ENCODE measurements at places on chromosomes 1 and 21.

GRCh38 chr1:10714337-10715114 lies 81.9 kb downstream of the CASZ1 start:
- DNase-seq = no peak

GRCh38 chr1:28792644-28793121 lies 19.3 kb upstream of the OPRD1 start:
- DNase-seq = no peak

- DNase-seq = no peak
Measured at GRCh38 chr1:47231301-47232186, 481 bp downstream of the TAL1 start.

GRCh38 chr1:233006108-233006507 lies 55.7 kb downstream of the NTPCR start:
- DNase-seq = no peak

DNA sequence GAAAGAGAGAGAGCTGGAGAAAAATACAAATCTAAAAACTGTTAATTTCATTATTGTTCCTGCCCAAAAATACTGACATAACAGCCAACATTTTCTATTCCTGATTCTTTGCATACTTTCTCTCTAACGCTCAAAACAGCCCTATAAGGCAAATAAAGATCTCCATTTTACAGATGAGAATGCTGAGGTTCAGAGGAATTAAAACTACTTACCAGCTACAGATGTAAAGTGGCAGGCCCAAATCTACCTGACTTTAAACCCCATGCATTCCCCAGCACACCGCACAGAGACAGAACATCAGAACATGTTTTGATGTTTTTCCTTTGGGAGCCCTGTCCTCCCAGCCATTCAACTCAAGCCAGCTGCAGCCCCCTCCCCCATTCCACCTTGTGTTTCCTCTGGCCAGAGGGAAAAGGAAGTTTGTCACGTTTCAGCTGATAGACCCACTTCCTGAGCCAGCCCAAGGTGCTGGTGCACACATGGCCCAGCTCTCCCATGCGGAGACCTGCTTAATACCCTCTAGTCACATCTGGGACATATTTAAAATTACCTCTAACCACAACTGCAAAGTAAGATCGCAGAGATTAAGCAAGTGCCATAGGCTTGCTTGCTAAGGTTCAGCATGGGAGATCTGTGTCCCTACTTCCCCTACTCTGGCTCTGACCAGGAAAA lies 133.1 kb upstream of the NFIA start:
- no peak for DNase-seq

GRCh38 chr1:118247593-118247992 lies 62.6 kb upstream of the SPAG17 start:
- DNase-seq = no peak

DNA sequence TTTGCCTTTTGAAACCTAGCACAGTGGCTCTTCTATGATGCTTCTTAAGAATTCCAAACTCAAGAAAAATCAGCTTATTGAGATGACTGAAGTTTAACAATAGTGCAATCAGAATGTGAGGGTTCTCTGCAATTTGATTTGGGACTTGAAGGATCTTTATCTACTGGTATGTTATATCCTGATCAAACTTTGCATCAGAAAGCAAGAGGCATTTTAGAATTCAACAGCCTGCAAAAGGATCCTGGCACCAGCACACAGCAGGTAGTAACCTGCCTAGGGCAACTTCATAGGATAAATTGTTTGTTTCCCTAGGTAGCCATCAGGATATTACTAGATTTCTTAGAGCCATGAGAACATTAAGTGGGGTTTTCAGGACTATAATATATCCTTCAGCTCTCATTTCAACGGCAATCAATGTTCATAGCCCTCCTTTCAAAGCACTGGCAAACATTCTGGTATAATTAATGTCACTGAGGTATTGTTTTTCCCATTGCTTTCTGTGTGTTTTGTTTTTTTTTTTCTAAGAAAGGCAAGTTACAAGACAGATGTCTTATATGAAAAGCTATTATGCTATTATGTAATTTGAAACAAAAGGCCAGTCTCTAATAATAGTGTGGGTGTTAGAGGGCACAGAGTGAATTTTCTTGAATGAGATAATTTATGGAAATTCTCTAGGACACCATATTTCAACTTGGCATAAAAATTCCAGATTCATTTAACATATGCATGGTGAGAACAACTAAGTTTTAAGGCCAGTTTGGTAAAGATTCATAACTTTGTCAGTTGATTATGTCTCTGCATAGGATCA lies 34.5 kb downstream of the NTNG1 start:
- DNase-seq = no peak

- DNase-seq = no peak
Measured at GRCh38 chr1:36096500-36097432, 8.1 kb downstream of the ADPRS start.

DNA sequence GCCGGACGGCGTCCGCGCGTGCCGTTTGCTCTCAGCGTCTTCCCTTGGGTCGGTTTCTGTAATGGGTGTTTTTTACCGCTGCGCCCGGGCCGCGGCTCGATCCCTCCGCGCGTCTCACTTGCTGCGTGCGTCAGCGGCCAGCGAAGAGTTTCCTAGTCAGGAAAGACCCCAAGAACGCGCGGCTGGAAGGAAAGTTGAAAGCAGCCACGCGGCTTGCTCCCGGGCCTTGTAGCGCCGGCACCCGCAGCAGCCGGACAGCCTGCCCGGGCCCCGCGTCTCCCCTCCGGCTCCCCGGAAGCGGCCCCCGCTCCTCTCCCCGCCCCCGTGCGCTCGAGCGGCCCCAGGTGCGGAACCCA lies 159.8 kb downstream of the RUNX1 start:
- no peak for DNase-seq

DNA sequence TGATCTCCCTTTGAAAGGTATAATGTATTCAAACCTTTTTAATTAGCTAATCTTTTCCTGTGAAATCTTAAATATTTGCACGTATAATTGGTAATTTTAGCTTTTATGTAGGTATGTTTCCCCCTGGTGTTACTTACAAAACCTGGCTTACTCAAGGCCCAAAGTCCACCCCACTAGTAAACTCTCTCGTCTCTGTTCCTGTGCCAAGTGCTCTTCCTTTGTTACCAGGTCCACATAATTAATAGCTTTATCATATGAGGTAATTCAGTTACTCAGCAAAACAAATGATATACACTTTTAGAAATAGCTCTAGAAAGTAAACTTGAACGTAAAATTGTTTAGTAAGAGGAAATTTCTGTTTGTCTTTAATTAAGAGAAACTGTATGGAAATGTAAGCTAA lies 36.7 kb downstream of the NFIA start:
- no peak for DNase-seq

GRCh38 chr1:8584316-8584715 lies 233.1 kb downstream of the RERE start:
- DNase-seq = no peak

GRCh38 chr21:37226041-37226920 lies 40.9 kb downstream of the VPS26C start:
- no peak for DNase-seq

GRCh38 chr1:83546874-83547273 lies 452.1 kb downstream of the TTLL7 start:
- no peak for DNase-seq

- no peak for DNase-seq
Measured at GRCh38 chr1:203673550-203674411, 47.1 kb downstream of the ATP2B4 start.

- no peak for DNase-seq
Measured at GRCh38 chr1:179144626-179145025, 62.8 kb downstream of the TOR3A start.

- DNase-seq = peak; percentile 67
Measured at GRCh38 chr1:11147197-11147770, 41.9 kb upstream of the ANGPTL7 start.

DNA sequence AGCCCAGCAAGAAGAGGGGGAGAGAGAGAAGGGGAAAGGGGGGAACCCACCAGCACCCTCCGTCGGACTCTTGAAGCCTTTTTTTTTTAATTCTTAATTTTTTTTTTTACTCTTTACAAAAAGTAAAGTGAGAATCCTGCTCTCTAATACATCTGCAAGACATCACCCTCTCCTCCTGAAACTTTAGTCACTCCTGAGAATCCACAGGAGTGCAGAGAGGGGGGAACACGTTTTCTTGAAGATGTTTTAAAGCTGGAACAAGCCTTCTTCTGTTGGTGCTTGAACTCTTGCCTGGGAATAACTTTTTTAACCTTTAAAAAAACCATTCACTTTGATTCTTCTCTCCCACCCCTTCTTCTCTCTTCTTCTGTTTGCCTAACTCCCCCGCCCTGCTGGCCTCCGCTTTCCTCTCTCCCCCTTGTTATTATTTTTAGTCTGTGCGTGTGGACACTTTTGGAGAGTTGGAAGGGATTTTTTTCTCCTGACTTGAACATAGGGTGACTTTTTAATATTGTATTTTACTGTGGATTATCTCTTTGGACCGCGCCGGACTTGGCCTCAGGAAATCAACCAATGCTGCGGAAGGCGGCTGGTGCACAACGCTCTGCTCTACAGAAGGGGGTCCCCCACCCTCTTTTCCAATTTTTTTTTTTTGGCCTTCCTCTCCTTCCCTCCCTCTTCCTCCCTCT lies 383 bp upstream of the PRRX1 start:
- DNase-seq = no peak

GRCh38 chr1:14255711-14256110 lies 342.8 kb upstream of the KAZN start:
- no peak for DNase-seq

GRCh38 chr1:215501496-215501895 lies 65.6 kb upstream of the KCTD3 start:
- DNase-seq = no peak

DNA sequence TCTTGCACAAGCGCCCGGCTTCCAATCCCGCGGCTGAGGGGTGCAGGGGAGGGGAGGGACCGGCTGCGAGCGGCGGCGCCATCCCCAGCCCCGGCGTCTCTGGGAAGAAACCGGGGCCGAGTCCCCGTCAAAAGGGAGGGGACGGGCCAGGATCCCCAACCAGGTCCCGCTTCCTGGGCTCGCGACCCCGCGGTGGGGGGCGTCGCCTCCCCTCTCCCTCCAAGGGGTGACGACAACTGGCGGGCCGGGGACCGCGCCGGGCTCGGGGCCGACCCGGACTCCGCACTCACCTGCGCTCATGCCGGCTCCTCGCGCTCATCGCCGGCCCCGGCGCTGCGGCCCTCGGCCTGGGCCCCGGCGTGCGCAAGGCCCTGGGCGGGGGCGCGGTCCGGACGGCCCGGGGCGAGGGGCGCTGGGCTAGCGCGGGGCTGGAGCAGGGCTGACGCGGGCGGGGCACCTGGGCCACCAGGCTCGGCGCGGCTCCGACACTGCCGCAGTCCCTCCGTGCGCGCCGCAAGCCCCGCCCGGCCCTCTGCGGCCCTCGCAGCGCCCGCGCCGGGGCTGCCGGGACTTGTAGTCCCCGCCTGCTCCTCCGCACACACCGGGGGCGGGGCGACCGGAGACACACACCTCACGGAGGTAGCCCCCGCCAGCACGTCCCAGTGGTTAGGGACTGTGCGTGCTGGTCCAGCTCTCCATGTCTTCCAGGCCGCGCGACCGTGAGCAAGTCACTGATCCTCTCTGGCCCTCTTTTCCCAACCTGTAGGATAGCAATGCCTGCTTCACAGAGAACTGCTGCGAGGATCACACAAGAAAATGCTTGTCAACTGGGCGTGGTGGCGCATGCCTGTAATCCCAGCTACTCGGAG lies at the start of gene ATP13A2:
TSS of gene ATP13A2 (minus strand) at position 490 of the 869 bp plus-strand sequence. CDS start at position 300, 190 bp downstream.
- peak; percentile 96 for DNase-seq

GRCh38 chr1:47186267-47187185 lies 3.3 kb downstream of the PDZK1IP1 start:
- DNase-seq = no peak

GRCh38 chr1:162376691-162377090 lies at the start of gene SPATA46:
Gene SPATA46 (minus strand): TSS chr1:162376854. CDS start chr1:162376790, 64 bp downstream.
- no peak for DNase-seq

Data from cerebellum (tissue), 4 donors.